ENCODE measurements at places on chromosomes 13 and 19.

DNA sequence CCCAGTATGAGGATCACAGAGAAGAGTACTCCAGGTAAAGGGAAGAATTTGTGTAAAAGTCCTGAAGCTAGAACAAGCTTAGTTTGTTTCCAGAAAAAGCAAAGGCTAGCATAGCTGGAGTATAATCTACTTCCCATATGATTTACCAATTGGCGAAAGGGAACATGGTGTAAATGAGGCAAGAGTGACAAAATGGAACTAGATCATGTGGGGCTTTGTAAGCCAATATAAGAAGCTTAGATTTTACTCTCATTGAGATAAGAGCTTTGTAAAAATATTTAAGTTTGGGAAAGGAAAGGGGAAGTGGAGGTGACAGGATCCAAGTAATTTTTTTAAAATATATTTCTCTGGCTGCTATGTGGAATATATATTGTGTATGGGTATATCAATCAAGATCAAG lies 234.9 kb downstream of the KCTD12 start:
- DNase-seq = no peak

DNA sequence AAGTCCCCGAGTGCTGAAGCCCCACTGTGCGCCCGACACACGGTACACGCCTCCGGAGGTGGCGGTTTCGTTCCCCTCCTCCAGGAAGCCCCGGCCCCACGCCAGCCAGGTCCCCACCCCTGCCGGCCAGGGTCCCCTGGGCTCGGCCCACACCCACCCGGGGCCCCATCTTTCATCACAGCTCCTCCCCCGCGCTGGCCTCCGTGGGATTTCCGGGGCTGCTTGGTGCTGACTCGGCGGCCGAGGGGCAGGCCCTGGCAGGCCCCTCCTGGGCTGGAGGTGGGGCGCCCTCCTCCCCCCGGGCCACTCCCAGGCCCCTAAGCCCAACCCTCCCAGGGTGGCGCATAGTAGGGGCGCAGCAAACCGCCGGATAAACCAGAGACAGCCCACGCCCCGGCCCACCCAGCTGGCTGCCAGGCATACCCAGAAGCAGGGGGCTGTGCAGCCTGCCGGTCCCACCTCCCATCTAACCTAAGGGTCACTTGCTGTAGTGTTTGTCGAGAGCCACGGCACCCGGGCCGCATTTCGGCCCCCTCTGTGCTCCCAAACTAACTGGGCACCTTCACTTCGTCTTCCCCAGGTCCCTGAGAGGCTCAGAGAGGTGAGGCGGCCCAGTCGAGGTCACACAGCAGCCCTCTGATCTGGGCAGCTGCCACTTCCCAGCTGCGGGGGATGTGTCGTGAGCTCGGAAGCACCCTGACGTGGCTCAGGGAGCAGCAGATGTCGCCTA lies 6.6 kb downstream of the ZBTB7A start:
- no peak for DNase-seq

DNA sequence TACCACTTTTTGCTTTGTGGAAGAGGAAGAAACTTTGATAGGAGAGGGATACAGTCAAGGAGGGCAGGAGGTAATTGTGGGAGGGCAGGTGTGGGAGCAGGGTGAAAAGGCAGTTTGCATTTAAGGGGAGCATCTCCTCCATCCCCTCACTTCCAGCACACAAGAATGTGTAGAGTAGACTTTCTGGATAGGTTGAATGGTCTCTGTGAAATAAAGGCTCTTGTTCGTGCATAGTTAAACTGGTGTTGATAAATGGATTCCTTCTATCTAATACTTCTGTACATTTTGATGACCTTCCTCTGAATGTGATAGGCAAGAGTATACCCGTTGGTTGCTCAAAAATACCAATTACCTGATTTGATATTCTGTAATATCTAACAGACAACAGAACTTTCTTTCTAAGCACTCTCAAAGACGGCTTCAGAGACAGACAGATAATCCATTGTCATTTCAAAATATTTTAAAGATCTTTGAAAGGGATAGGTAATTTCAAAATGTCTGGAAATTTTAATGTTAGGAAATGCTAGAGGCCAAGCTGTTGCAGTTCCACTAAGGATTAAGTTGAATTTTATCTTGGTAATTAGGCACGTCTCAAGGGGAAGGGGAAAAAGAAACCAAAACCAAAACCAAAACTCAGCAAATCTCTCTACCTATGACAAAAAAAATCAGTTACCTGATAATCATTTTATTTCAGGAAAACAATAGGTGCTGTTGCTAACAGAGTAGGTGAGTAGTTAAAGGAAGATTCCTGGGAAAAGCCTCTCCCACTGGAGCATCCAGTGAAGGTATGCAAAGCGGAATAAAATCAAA lies 302.6 kb downstream of the COG6 start:
- DNase-seq = no peak

- peak; percentile 64 for DNase-seq
These were observed 6.5 kb upstream of the TIMM50 start for GRCh38 chr19:39474139-39474620.

GRCh38 chr19:18433735-18434398 lies 4.1 kb downstream of the ISYNA1 start:
- peak; percentile 18 for DNase-seq

DNA sequence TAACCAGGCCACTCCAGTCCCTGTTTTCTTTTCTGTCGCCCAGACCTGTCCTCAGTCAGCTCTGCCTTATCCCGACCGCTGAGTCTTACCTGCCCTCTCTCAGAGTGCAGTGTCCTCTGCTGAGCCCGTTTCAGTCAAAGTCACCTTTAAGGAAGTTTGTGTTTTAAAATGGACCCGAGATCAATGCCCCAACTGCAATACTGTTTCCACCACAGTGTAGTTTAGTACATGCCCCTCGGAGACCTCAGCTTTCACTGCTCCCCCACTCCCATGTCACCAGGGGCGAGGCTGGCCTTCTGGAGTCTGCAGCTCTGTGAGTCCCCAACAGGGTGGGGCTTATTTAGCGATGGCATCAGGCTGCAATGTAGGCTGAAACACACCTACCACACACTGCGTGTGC lies 248.4 kb upstream of the TSHZ3 start:
- no peak for DNase-seq
